HAP-1 (cell line): ENCODE measurements at places on chromosomes 11 and 22.

DNA sequence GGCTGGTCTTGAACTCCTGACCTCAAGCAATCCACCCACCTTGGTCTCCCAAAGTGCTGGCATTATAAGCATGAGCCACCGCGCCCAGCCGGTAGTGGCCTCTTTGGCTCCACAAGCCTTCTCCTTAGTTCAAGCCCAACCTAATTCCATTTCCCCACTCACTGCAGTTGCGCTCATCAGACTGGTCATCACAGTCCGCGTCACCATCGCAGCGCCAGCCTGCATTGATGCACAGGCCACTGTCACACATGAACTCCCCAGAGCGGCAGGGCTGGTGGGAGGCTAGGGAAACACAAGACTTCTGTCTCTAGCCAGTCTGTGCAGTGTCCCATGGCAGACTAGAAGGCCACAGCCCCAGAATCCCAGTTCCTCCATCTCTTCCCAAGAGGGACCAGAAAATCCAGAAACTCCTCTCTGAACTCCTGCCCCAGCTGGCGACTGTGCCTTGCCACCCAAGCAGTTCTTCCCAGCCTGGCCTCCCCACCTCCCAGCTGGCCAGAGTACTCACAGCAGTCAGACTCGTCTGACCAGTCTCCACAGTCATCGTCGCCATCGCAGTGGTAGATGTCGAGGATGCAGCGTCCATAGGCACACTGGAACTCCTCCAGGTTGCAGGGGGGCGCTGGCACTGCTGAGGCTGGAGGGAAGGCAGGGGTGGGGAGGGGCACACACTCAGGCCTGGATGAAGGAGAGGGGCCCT is 19.8 kb downstream of the LRP4 start:
- no peak for DNase-seq

- peak; percentile 38 for DNase-seq
Measured at GRCh38 chr11:26286472-26287066, 45.4 kb upstream of the ANO3 start.

- DNase-seq, result no peak
Measured at GRCh38 chr11:61959114-61959513, 8.3 kb downstream of the FTH1 start.

GRCh38 chr11:62046568-62047100 is 77.2 kb upstream of the INCENP start:
- no peak for DNase-seq

GRCh38 chr11:92962446-92962845 is 7.0 kb upstream of the MTNR1B start:
- no peak for DNase-seq

DNA sequence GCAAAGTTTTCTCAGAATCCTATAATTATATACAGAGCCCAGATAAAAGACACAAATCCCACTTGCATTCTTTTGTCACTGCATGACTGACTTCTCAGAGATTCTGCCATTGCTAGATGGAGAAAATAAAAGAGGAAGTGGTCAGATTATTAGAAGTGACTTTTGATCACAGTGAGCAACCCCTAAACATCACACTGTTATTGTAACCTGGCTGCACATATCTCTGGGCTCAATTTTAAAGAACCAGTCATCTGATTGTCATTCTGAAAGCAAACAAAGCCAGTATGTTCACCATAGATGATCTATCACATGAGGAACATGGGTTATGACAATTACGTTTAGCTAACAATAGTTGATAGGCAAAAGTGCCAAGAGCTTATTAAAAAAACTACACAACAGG is 47.8 kb downstream of the COPB1 start:
- no peak for DNase-seq

GRCh38 chr22:36586271-36586670 is 57.3 kb upstream of the EIF3D start:
- no peak for DNase-seq

DNA sequence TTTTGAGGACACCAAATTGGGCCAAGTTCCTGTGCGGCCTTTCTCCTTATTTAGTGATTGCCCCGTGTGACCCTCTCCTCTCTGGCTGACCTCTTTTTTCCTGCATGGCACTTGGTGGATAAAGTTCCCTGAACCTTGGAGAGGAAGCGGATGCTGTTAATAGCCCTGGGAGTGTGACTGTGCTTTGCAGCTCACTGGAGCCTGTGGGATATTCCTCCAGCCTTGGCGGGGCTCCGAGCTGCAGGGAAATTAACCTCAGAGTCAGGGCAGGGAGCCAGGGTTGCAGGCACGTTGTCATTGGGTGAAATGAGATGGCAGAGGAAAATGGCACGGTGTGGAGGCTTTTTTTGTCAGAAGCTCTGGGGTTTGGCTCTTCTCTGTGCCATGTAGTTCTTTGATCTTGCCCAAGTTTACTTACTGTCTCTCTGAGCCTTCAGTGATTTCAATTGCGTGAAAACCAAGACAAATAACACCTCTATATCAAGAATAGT is 965 bp downstream of the OR9Q1 start:
- no peak for DNase-seq

DNA sequence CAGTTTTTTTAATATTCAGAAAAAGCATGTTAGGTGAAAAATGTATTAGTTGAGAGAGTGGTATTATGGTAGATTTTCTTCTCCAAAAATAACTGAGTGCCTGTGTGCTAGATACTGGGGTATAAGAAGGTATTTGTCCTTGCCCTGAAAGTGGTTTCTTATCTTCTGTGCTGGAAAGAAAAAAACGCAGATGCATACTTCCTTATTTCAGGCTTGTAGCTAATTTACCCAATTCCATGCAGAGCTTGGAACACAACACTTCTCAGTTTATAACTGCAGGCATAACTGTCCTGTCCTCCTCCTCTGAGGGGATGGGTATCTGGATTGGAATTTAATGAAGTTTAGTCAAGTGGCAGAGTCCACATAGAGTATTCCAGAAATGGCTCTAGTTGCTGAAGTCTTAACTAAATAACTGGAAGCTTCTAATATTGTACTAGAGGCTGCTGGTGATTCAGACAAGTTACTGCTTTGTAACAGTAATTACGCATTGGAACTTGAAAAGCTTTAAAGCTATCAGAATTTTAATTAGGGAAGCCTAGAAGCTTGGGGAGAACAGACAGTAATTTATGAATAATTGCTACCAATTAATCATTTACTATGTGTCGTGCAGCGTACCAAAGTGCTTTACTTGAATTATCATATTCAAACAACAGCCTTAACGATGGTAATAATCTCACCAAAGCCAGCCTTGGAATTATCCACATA is 12.7 kb upstream of the C11orf91 start:
- DNase-seq, result no peak

DNA sequence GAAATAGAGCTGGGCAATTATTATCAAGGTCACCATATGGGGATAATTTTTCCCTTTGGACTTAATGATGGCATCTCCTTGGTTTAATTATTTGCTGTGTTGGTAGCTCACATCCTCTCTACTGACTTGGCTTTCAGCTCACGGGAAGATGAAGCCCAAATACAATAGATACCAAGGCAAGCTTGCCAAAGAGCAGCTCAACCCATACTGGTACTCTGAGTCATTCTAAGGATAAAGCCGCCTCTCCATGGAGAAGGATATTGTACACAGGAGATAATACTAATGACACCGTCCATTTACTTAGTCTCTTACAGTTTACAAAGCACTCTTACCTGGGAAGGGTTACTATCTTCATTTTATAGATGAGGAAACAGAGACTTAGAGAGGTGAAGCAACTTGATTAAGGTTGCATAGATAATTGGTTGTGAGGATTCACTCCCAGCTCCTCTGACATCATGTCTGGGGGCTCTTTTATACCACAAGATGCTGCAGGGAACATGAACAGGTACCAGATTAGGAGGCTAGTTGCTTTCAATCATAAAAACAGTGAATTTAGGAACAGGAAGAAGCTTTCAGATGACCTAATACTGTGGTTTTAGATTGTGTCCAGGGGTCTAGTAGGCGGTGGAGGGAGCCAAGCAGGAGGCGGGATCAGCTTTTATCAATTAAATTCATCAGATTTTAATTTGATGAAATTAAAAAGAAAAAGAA is 48.3 kb upstream of the PICALM start:
- no peak for DNase-seq

DNA sequence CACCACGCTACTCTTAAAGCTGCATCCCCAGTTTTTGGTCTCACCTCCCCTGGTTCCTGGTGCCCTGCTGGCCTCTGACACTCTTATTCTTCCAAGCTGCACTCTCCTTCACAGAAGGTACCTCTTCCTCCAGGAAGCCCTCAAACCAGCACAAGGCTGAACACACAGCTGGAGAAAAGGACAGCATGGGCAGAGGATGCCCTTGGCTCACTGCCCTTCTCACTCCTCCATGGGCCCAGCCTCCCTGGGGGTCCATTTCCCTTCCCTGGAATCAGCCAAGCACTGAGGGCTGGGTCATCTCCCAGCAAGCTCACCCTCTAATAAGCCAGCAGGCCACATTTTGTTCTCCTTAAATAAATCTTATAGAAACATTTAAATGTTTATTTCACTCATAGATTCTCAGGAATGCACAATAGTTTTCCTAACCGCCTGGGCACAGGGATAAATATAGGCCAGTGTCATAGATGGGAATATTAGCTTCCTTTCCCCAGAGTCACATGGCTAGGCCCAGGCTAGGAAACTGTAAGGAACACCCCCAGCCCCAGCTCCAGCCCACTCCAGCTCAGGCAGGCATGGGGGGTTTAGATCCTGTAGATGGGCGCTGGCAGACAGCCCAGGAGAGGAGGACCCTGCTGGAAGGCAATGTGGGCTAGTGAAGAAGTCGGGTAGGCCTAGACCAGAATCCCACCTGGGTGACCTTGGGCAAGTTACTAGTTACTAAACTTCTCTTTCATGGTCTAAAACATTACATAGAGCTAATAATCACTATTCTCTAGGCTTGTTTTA is 51.5 kb downstream of the IRAG1 start:
- DNase-seq, result no peak

DNA sequence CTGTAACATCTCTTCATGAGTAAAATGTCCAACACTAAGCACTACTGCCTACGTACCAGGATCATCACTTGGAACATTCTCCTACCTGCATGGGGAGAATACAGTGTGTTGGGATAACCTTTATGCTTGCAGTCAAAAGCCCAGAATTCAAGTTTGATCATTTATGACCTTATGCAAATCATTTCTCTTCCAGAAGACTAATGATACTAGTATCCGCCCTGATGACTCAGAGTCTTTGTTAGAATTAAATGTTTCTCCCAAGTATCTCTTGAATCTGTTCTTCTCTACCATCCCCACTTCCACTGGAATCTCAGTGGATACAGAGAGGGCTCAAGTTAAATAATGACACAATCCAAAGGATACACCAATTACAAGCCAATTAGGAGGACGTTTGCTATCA is 12.4 kb downstream of the MAJIN start:
- DNase-seq, result no peak

- no peak for DNase-seq
Measured at GRCh38 chr22:21759646-21760376, 24.2 kb upstream of the YPEL1 start.

DNA sequence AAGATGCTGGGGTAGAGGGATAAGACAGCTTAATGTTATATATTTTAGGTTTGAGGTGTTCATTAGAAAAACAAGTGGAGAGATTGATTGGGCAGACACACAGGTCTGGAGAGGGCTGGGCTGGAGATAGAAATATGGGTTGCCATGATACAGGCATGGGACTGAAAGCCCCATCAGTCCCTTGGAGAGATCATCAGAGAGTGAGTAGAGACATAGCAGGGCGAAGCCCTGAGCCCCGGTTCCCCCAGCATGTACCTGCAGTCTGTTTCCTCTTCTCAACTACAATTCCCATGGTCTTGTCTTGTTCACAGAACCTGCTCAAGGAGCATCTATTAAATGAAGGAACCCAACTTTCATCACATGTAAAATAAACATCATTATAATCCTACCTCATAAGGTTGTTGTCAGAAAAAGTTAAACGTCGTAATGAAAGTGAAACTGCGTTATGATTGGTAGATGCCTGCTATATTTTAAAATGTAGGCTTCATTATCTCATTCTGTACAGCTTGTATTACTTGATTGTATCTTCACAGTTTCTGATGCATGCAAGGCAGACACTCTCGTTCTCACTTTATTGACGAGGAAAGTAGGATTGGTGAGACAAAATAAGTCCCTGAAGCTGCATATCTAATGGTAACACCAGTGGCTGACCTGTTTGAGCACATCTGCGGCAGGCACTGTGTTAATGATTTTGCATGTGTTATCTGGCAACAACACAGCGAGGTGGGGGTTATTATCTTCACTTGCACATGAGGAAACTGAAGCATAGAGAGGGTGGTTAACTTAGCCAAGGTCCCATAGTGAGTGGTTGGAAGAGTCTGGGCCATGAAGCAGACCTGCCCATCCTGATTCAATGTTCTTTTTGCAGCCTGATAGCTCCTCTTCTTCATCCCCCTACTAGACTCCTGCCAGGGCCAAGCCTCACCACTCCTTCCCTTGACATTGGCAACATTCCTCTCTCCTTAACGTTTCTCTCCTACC is 63.5 kb downstream of the ENDOD1 start:
- no peak for DNase-seq

GRCh38 chr11:69233744-69234570 is 60.0 kb upstream of the MYEOV start:
- DNase-seq, result no peak

GRCh38 chr22:31950226-31950625 is 5.9 kb downstream of the YWHAH start:
- DNase-seq, result no peak

DNA sequence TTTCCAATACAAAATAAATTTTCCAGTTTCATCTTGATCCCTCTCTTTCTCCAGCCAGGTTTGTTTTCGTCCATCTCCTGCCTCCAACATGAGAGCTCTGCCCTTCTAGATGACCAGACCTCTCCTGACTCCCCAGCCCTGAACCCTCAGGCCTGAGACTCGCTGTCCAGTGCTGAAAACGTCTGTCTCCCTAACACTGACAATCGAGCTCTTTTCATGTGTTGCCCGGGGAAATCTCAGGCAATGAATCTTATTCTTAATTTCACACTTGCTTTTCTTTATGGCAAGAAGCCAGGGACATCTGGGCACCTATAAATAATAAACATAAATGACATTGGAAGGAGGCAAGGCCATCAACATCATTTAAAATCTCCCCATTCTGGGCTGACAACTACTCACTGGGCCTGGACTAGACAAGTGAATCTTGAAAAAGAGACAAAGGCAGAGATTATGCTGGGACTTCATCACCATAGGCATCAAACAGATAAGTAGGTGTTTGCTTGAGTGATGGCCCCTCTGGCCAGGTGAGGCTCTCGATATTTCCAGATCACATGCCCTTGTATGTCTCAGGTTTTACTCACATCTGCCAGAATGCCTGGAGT is 274.5 kb upstream of the B3GAT1 start:
- no peak for DNase-seq

DNA sequence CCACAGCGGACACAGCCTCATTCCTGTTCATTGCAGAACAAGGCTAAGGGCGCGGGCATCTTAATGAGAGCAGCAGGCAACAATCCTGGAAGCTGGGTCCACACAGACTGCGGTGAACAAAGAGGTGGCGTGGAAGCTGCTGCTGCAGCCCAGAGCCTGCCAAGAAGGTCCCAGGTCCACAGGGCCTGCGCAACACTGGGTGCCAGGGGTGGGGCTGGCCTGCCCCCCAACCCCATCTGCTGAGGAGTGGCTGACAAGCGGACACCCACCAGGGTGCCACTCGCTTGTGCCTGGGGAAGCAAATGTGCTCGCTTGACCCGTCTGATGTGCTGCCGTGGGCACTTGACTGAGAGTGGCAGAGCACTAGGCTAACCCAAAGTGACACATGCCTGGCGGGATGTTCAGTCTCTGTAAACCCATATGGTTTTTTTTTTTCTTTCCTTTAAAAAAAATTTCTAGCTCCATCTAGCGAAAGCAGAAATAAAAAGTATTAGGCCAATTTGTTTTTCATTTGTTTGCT is 83.2 kb upstream of the PITPNB start:
- no peak for DNase-seq

GRCh38 chr11:1546077-1546535 is 26.0 kb downstream of the DUSP8 start:
- DNase-seq, result no peak
